ENCODE measurements at places on chromosomes 6 and 20.

GRCh38 chr6:39114388-39114703 is 640 bp downstream of the SAYSD1 start:
- peak; percentile 60 for DNase-seq

DNA sequence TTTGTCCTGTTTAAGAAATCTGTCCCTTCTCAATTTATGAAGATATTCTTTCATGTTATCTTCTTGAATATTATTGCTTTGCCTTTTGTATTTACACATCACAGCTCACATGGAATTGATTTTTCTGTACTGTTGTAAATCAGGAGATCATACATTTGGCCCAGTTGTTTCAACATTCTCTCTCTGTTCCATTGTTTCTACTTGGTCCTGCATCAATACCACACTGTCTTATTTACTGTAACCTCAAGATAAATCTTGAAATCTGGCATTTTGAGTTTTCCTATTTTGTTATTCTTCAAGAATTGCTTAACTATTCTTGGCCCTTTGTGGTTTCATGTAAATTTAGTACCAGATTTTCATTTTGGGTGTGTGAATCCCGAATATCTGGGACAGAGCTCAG is 121.7 kb upstream of the CCN2 start:
- no peak for DNase-seq

DNA sequence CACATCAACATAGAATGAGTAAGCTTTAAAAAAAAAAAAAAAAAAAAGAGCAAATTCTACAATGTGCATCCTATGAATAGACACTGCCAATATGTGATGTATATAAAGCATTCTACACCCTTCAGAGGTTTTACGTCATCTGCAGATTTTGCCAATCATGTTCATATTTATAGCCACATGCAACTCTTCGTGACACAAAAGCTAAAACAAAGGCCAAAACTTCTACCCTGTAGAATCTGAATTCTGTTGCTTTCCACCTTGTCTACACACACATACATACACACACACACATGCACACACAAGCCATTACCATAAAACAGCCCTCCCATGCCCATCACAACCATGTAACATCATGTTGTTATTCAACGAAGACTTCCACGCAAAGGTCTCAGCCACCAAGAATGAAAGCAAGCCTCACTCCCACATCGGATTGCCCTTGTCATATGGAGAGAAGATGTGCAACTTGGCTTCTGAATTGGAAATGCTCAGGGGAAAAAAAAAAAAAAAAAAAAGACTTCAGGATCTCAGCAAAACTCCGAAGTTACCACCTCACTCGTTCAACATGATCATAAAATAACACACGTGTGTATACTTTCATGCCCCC is 479.4 kb upstream of the JARID2 start:
- no peak for DNase-seq

DNA sequence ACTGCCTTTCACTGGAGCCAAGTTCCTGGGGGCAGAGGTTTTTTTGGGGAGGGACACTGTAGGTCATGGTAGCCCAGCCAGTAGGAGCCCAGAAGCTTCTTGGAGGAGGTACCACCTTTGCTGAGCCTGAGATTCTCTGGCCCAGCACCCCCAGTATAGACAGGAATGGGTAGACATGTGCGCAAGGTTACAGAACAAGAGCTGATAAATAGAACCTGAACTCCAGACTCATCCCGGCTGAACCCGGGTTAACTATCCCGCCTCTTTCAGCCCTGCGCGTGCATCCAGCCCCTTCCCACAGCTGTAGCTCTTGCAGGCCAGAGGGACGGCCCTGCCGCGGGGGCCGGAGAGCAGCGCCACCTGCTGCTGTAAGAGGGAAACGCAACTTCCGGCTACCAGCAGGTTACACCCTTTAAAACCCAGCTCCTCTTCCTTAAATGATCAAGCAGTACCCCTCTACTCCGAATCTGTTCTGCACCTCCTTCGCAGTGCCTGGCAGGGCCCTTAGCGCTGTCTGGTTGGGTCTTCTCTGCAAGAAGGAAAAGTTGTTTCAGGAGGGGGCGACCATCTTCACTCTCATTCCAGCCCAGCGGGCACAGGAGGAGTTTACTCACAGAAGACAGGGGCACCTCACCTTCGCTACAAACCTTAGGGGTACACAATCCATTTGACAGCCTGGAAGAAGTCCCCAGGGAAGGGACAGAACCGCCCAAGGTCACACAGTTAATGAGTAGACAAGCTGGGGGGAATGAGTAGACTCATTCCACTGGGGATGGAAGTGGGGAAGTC is 7.5 kb downstream of the SRXN1 start:
- DNase-seq = peak; percentile 81
